ENCODE measurements at places on chromosomes 11 and 22.

DNA sequence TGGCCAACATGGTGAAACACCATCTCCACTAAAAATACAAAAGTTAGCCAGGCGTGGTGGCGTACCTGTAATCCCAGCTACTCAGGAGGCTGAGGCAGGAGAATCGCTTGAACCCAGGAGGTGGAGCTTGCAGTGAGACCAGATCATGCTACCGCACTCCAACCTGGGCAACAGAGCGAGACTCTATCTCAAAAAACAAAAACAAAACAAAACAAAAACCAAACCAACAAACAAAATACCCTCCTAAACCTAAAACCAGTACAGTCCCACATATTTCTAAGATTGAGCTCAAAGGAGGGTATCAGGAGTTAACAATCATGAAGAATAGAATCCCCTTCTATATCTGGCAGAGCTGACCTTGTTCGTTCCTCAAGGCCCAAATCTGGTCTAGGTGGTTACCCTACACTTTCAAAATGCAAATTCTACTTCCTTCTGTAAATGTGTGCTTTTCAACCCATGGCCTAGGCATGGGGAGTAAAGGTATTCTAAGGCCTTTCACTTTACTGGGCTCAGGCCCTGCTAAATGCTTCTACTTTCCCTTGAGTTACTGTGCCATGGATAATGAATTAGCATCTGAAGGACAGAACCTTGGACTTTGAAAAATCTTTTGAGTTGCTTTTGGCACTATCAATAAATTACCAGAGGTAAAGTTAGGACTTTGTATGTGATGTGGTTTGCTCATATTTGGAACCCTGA, 10.4 kb upstream of the PPP2R1B start:
- no peak for DNase-seq

DNA sequence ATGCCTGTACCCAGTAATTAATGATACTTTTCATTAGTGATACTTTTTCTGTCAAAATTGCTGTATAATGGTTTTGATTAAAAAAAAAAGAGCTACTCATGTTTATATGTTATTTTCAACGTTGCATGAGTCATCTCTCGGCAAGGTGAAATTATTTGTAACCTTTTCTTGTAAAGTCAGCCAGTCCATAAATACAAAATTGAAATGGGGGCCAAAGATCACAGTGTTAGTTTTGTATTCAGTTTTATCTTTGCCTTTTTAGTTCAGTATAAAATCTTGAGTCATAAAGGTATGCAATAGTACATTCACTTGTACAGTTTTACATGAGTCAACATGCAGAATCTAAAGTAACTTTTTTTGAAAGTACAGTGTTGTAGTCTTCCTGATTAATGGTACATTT, 4.3 kb downstream of the ARHGEF12 start:
- DNase-seq: no peak

DNA sequence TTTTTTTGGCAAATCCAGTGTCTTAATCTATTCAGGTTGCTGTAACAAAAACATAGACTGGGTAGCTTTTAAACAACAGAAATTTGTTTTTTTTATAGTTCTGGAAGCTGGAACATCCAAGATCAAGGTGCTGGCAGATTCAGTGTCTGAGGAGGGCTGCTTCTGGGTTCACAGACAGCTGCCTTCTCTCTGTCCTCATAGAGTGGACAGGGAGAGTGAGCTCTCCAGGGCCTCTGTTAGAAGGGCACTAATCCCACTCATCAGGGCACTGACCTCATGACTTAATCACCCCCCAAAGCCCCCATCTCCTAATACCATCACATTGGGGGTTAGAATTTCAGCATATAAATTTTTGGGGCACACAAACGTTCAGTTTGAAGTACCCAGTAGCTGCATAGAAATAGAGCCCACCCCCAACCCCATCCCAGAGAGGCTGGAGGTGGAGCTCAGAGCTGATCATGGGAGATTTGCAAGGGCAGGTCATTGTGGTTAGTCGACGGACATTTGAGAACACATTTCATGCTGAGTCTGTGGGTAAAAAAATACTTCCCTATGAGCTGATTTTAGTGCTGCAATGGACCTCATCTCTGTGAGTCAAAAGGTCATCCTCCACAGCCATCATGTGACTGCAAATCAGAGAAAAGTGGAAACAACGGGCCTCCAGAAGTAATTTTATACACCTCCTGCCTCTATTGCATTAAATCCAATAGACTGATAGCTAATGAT, 203.1 kb upstream of the CADM1 start:
- DNase-seq: peak; percentile 3

GRCh38 chr22:39238966-39239505, 5.7 kb downstream of the PDGFB start:
- no peak for DNase-seq

DNA sequence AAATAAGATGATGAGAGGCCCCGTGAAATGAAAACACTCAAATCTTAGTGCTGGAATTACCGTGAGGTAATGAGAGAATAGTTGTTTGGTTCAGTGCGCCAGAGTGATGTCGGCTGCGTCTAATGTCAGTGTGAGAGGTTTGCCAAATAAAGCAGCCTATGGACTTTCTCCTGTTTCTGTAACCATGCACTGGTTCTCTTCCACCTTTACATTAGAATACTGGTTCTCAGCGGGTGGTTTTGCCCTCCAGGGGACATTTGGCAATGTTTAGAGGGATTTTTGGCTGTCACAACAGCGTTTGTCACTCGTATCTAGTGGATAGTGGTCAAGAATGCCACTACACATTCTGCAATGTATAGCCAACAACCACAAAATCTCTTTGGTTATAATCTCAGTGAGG, 1.1 kb downstream of the OOSP4B start:
- no peak for DNase-seq

All from LHCN-M2 (cell line).